ENCODE measurements at places on chromosomes 13 and 19. TPM values are rescaled to one million over a fixed set of nuclear protein-coding genes. Genes with fewer than 3 reads are reported as not detected.

Gene ADGRE2
- total RNA-seq = 0.50 TPM

DNA sequence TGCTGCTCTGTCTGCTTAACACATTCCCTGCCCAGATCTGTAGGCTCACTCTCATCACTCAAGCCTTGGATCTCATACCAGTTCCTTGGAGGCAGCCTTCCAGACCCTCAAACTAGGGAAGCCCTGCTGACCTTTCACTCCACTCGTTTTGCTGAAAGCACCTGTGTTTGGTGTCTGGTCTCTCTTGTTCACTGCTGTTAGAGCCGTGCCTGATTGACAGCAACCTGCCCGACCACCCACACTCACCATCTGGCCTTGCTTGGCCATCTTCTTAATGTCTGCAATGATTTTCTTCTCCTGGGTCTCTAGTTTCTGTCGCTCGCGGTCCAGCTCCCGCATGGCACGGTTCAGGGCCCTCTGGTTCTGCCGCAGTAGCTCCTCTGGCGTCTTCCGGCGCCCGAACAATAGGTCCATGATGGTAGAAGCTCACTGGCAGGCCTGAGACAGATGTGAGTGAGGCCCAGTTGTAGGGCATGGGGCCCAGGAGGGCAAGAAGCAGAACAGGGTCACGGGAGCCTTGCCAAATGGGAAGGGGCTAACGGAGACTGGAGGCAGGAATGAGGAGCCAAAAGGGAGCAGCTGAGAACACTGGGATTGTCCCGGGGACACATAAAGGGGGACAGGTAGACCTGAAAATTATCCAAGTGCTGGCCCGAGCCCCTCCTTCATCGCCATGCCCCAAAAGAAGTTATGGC is 959 bp downstream of the CHMP2A start:
- peaks cover 56% of the 10 kb centered on the region for H3K36me3 ChIP-seq
- H3K27ac ChIP-seq = peak overlapping the region; percentile 94
- H3K4me1 ChIP-seq = peaks cover 49% of the 10 kb centered on the region
- peak overlapping the region; percentile 86 for H3K4me3 ChIP-seq
- DNase-seq = no peak

- H3K36me3 ChIP-seq = peaks cover 4% of the 10 kb centered on the region
- peaks cover 28% of the 10 kb centered on the region for H3K27me3 ChIP-seq
- peak; percentile 98 for DNase-seq
- peaks cover 32% of the 10 kb centered on the region for H3K4me1 ChIP-seq
Observed at GRCh38 chr19:7919610-7920518, at the start of gene SNAPC2. Gene SNAPC2 (plus strand): TSS chr19:7920338. CDS start chr19:7920367, 29 bp downstream.

GRCh38 chr19:19425170-19425875 is 19.8 kb downstream of the GATAD2A start:
- H3K4me3 ChIP-seq = no peak overlapping the region
- H3K4me1 ChIP-seq = peaks cover 23% of the 10 kb centered on the region
- DNase-seq = no peak
- H3K36me3 ChIP-seq = peaks cover 7% of the 10 kb centered on the region
- H3K27ac ChIP-seq = no peak overlapping the region

DNA sequence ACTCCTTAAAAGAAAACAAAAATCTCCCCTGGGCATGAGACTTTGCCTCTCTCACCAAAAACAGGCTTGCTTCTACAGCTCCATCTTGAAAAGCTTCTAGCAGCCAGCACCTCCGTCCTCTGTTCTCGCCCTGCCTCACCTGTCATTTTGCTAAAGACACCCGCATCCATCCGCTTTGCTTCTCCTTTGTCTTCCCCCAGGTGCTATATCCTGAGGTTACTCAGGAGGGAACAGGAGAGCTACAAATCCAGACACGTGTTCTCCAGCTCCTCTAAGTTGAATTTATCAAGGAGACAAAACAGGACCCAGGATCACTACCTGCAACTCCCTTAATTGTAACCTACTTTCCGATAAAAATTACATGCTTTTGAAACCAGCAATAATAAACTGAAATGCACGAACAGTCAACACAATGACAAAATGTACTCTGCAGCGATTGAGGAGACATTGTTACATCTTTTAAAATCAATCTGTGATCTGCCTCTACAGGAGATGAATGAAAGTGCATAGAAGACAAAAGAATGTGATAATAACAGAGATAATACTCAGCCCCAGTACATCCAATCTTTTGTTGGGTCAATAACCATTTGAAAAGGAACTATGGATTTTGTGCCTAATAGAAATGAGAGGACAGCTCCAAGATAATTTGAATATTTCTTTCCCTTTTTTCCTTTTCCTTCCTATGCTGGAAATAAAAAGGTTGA is 221.2 kb downstream of the DCLK1 start:
- H3K27me3 ChIP-seq = no peaks in the 10 kb centered on the region
- H3K4me3 ChIP-seq = no peak overlapping the region
- no peaks in the 10 kb centered on the region for H3K4me1 ChIP-seq
- H3K27ac ChIP-seq = no peak overlapping the region
- no peaks in the 10 kb centered on the region for H3K36me3 ChIP-seq
